ENCODE measurements at places on chromosomes 3 and 15.

DNA sequence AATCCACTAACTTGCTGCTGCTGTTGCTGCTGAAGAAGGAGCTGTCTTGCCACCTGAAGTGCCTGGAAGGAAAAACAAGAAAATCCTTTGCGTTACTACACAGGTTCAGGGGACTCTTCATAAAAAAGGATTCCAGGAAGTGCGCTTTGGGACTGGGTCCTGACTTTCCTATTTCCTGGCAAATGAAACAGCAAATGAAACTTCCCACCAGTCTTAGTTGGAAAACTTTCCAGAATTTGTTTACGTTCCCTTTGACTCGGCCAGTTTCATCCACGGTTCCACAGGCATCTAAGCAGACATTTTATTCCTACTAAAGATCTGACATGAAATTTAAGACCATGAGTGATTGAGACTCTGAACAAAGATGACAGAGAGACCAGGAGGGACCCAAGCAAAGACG lies 471.0 kb downstream of the FOXP1 start:
- no peak for DNase-seq

DNA sequence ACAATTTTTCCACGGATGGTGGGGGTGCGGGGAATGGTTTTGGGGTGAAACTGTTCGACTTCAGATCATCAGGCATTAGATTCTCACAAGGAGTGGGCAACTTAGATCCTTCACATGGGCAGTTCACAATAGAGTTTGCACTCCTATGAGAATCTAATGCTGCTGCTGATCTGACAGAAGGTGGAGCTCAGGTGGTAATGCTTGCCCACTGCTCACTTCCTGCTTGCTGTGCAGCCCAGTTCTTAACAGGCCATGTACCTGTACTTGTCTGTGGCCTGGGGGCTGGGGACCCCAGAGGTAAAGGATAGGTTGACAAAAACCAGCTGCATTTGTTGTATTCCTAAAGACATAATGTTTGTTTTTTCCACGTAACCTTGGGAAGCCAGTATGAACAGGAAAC lies 16.0 kb downstream of the DZIP3 start:
- no peak for DNase-seq

DNA sequence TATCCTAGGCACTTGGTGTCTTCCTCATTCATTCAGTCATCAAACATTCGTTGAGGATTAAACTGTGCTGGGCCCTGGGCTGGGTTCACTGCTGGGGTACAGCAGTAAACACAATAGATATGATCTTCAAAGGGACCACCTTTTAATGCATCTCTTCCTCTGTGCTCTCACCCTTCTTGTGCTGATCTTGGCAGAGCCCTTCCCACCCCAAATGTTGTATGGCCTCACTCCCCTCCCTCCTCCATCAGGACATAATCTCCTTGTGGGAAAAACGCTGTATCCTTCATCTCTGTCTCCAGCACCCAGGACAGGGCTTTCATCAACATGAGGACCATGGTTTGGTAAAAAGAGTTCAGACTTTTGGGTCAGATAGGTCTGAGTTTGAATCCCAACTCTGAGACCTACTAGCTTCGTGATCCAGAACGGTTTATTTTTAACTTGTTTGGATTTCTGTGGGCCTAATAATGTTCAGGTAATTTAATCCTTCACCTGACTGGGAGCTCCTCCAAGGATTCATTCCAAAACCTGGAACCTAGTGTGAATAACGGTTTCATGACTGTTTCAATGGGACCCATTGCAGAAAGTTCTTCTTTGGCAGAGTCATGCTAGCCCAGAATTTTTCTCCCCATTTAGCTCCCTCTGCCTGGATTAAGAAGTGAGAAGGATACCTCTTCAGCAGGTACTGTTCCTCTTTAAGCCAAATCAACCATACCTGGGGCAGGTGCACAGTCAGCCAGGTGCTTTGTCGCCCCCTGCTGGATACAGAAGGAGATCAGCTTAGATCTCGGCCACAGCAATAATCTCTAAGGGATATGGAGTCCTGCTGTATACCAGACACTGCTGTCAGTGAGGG lies 5.2 kb upstream of the WNT7A start:
- DNase-seq: peak; percentile 59

DNA sequence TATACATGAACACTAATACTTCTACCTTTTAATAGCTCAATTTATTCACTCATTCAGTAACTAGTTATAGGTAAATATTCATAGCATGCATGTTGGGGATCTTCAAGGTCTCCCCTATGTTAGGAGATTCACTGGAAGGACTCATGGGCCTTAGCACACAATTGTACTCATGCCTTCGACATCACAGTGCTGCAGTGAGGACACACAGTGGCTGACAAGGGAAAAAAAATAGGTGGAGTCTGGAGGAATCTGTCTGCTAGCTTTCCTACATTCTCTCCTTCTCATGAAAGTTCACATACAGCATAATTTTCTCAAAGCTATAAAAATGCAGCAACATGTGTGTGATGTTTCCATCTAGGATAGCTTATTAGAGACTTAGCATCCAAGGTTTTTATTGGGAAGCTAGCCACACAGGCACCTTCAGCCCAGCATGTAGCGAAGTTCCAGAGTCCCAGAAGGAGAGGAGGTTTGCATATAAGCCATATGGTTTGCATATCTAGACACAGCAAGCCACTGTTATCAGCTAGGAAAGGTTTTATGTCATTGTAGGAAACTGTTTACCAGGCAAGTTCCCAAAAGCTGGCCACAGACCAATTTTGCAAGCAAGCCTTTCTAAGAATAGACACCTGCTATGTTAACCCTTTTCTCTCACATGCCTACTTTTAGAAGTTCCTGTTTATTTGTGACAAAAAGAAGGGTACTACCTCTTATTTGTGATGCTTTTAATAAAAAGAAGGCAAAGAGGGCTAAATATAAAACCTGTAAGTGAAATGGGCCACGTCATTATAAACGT lies 46.4 kb downstream of the MORC1 start:
- DNase-seq: no peak

All from stimulated activated CD4-positive, alpha-beta T cell treated with anti-CD3 and anti-CD28 coated beads, Interleukin-2, amount 100 ng/mL, for 4 hours (primary cell).